ENCODE measurements at places on chromosomes 11 and 22.

- no peak for DNase-seq
Measured at GRCh38 chr22:38786631-38787030, 7.3 kb downstream of the DNAL4 start.

DNA sequence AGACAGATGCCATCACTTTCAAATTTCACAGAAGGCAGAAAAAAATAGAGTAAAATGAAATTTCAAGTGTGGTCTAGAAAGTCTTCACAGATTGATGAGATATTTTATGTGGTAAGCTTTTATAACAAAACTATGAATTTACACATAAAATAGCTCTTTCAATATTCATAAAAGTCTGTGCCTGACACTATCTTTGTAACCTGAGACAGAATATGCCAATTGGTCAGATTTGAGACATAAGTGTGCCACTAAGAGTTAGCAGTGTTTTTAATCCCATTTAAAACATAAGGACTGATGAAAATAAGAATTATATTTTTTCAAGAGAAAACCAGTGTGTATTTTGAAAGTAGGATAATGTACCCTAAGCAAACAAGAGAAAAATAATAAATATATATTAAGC lies 769.5 kb upstream of the LUZP2 start:
- no peak for DNase-seq

GRCh38 chr11:128627666-128628324 lies 40.4 kb upstream of the ETS1 start:
- no peak for DNase-seq

DNA sequence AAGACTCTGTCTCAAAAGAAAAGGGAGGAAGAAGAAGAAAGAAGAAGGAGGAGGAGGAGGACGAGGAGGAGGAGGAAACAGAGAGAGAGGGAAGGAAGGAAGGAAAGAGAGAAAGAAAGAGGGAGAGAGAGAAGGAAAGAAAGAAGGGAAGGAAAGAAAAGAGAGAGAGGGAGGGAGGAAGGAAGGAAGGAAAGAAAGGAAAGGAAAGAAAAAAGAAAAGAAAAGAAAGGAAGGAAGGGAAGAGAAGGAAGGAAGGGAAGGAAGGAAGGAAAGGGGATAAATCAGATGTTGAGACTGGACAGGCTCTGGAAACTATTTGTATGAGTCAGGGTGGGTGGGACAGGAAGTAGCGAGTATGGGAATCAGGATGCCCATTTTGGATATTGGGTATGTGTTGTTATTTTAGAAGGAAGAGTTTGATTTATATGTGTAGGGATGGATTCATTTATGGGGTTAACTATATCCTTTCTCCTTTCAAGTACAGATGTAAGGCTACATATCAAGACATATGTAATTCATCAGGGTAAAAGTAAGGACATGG lies 6.0 kb upstream of the RPL3 start:
- no peak for DNase-seq

GRCh38 chr22:27987557-27987956 lies 68.5 kb upstream of the PITPNB start:
- no peak for DNase-seq

DNA sequence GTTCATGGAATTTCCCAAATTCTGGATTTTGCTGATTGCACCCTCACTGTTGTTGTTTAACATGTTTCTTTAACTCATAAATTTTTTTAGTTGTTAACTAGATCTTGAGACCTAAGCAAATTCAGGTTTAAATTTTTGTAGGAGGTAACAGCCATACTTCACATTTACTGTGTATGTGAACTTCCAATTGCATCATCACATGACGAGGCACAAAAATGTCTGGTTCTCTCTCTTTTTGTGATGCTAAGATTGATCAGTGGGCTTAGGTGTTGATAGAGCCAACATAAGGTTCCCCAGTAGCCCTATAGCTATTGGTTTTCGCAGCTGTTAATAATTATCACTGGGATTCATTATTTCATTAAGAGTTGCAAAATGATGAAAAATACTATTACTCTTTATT lies 277.5 kb downstream of the TMEM135 start:
- no peak for DNase-seq

DNA sequence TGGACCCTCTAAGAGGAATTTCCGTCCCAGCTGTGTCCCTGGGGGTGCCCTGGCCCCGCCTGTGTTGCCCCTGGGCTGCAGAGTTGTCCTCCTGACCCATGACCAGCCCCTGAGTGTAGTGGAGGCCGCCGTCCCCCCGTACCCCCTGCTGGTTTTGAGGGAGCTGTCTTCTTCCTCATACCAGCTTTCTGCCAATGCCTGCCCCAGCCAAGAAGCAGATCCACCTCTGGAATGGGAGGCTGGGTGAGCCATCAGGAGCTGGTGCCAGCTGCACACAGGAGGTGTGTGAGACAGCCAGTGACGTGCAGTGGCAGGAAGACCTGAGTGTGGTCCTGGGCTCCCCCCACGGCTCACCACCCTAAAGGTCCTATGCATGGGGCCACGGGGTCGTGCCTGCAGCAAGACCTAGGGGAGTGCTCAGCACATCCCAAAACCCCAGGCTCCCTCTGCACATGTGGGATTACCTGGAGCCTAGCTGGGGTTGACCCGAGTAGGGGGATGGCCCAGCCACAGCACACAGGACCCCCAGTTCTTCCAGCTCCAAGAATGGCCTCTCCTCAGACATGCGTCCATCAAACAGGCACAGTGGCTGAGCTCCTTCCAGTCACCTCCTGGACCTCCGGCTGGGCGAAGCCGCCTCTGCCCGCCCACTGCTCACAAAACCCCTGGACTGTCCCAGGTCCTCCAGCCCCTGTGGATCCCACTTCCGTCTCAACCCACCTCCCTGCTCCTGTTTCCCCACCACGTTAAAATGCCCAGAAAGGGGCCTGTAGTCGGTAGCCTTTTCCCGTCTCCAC lies 647.6 kb downstream of the BRD1 start:
- no peak for DNase-seq

DNA sequence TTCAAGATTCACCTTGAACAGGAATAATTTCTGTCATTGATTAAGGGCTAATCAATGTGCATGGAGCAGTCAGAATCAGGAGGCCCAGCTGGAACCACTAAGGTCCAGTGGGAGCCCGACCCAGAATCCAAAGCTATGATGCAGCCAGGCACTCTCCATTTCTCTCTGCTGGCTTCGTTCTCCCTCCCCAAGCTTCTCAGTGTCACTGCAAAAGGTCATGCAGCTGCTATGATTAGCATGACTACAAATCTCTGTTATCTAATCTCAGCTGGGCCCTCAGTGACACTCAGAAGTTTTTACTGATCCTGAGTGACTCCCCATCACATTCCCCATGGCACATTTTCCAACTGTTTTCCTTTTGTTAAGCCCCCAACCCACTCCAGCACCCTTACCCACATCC lies 31.1 kb upstream of the PRSS23 start:
- DNase-seq: no peak
